ENCODE measurements at places on chromosomes 13 and 19.

DNA sequence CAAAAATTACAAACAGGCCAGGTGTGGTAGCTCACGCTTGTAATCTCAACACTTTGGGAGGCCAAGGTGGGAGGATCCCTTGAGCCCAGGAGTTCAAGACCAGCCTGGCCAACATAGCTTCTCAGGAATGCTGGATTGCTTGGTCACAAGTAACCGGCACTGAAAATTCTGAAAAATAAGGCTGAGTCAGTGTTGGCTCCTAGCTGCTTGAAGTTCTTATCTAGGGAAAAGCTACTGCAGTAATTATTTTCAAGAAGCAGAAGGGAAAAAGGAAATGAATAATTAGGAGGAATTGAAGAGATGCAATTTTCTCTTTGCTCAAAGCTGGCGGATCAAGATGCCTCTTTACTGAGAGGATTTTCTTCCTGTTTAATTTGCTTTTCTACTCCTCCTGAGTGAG lies 75.0 kb upstream of the GTF3A start:
- no peak for DNase-seq

DNA sequence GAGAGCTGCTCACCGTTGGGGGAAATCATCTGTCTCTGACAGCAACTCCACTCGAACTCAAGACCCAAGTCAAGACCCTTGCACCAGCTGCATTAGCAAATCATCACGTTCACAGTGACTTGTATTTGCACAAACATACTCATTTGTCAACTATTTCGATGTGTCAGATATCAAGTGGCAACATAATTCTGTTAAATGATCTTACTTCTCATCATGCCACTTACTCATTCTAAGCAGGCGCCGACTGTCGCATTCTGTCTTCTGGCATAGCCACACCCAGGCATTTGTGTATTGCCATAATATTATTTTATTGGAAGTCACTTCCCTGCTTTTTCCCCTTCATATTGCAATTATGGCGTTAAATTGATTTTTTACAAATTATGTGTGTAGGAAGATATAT lies 23.0 kb upstream of the ATP1A3 start:
- DNase-seq = no peak

GRCh38 chr19:688214-688613 lies 7.0 kb downstream of the PRSS57 start:
- DNase-seq = no peak

DNA sequence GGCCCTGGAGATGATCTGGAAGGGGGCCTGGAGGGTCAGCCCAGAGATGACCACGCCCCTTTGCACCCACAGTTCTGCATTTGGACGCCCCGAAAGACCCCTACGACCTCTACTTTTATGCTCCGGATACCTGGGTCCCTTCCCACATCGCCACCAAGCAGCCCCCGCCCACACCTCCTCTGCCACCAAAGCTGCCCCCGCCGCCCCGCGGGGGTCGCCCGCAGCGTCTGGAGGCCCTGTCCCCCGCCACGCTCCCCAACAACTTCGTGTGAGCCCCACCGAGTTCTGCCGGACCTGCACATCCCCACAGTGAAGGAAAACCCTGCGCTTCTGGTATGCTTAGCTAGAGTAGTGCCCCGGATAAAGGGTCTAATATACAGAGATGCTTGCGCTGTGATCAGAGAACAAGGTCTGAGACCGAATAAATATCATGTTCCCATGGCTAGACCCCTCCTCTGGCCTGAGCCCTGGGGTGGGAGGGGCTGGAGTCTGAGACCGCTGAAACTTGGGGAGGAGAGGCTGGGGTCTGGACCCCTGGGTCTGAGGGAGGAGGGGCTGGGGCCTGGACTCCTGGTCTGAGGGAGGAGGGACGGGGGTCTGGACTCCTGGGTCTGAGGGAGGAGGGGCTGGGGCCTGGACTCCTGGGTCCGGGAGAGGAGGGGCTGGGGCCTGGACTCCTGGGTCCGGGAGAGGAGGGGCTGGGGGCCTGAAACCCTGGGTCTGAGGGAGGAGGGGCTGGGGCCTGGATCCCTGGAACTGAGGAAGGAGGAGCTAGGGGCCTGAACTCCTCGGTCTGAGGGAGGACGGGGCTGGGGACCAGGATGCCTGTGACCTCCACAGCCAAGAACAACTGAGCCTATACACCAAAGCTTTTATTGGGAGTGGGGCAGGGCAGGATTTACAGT lies 3.6 kb downstream of the GFY start:
- no peak for DNase-seq

DNA sequence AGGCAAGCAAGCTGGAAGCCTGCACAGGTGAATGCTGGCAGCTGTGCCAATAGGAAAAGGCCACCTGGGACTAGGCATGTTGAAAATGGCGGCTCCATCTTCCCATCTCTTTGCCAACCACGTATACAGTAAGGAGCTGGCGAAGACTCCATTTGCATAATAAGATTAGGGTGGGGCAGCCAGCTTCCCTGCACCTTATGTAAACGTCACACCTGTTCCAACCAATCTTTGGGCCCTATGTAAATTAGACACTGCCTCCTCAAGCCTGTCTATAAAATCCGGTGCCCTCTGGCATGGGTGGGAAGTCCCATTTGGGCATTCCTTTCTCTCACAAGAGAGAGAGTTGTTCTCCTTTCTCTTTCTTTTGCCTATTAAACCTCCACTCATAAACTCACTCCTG lies 16.8 kb downstream of the ADGRE2 start:
- peak; percentile 9 for DNase-seq

GRCh38 chr13:75907044-75907443 lies 270.9 kb downstream of the LMO7 start:
- DNase-seq = no peak

GRCh38 chr13:68160466-68160865 lies 930.3 kb upstream of the PCDH9 start:
- no peak for DNase-seq

GRCh38 chr13:46905249-46905648 lies 8.4 kb upstream of the HTR2A start:
- DNase-seq = no peak

- no peak for DNase-seq
These were observed 67.1 kb downstream of the NUFIP1 start for GRCh38 chr13:44921931-44922758.

GRCh38 chr13:103192511-103193135 lies 126.4 kb upstream of the SLC10A2 start:
- DNase-seq = no peak

DNA sequence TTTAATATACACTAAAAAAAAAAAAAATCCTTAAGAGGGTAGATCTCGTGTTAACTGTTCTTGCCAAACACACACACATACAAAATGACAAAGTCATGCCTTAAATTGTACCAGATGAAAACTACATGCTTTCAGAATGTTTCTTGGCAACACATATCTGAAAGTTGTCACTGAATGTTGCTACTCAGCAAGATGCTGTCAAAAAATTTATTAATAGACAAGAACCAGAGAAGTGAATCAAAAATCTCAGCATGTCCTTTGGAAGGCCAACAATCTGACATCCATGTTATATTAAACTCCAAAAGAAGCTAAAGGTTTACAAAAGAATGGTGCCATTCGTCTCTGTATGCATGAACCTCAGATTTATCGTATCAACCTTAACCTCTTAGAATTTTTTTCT lies 1746.2 kb upstream of the PRR20A start:
- DNase-seq = no peak
